Sciatic nerve (tissue), 2 donors: ENCODE measurements at places on chromosomes 4 and X. TPM values are rescaled to one million over a fixed set of nuclear protein-coding genes. Genes with fewer than 3 reads are reported as not detected.

GRCh38 chrX:11164433-11164832, 53.3 kb downstream of the HCCS start:
- no peak for DNase-seq

- no peak for DNase-seq
Observed at GRCh38 chr4:62814510-62815047, 1594.7 kb downstream of the TECRL start.

DNA sequence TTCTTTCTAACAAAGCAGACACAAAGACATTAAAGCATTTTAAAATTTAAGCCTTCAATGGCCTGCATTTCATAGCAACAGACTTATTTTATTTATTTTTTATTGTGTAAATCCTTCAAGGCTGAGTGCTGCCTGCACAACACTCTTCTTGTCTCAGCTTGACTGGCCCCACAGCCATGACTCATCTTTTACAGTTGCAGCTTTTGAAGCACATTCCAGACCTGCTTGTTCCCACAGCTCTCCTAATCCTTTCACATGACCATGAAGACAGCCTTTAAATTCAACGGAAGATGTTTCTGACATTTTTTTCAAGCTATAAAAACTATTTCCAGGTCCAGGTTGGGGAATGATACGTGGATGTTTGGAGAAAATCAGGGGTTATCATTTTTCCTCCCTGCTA, 276.9 kb upstream of the TACR3 start:
- DNase-seq, result no peak

The FHIP1A gene
- 15.3 TPM for total RNA-seq

DNA sequence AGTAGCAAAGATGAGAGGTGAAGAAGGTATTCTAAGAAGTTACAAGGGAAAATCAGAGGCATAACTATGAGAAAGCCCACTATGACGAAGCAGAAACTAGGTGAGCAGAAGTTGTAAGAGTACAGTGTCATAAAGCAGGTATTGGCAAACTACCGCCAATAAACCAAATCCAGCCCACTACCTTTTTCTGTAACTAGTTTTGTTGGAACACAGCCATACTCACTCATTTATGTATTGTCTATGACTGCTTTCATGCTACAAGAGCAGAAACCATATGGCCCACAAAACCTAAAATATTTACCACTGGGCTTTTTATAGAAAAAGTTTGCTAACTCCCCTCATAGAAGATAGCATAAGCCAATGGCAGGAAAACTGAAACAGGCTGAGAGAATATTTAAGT, 31.8 kb upstream of the ZCCHC13 start:
- DNase-seq, result no peak

The SSX4 gene
- not detected for total RNA-seq

DNA sequence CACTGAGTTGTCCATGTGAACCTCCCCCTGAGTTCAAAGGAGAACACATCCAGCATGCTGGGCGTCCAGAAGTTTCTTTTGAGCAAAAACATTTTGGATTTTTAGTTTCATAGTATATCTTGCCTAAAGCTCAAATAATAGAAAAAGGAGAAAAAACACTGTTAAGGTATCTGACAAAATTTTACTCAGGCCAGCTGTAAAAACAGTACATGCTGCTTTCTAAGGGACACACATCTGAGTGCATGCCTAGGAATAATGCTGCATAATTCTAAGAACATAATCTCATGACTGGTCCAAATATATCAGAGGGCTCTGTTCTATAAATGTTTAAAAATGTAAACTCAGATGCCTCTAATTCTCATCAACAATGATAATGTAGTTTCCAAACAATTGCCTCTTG, 561.3 kb upstream of the INTU start:
- DNase-seq, result no peak

DNA sequence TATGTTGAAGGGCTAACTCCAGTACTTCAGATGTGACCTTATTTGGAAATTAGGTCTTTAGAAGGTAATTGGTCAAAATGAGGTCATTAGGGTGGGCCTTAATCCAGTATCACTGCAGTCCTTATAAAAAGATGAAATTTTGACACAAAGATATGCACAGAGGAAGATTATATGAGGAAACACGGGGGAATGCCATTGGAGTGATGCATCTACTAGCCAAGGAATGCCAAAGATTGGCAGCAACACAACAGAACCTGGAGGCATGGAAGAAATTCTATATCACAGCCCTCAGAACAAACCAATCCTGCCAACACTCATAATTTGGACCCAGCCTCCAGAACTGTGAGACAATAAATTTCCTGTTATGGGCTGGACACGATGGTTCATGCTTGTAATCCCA, 17.6 kb downstream of the TRIM61 start:
- DNase-seq, result no peak

The ADH1B gene
- total RNA-seq, result 710 TPM

The GTPBP6 gene
- 43.1 TPM for total RNA-seq

DNA sequence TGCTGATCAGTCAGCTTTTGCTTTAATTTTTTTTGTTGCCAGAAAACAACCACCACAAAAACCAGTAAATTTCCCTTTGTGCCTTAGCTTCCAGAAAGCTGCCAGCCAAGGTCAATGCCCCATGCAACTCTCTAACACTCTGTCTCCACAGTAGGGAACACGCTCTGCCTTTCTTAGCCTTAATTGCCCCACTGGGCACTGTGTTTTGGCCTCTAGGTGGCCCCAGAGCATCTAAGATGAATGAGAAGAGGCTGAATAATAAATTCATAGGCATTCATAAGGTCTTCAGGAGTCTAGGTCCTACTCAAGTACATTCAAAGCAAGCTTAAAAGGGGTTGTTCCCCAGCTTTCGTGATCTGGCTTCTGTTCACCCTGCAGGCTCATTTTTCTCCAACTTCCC, 57.7 kb upstream of the PASD1 start:
- no peak for DNase-seq

- no peak for DNase-seq
Observed at GRCh38 chr4:150323406-150324325, 245.4 kb downstream of the DCLK2 start.

The MAGEA1 gene
- not detected for total RNA-seq

DNA sequence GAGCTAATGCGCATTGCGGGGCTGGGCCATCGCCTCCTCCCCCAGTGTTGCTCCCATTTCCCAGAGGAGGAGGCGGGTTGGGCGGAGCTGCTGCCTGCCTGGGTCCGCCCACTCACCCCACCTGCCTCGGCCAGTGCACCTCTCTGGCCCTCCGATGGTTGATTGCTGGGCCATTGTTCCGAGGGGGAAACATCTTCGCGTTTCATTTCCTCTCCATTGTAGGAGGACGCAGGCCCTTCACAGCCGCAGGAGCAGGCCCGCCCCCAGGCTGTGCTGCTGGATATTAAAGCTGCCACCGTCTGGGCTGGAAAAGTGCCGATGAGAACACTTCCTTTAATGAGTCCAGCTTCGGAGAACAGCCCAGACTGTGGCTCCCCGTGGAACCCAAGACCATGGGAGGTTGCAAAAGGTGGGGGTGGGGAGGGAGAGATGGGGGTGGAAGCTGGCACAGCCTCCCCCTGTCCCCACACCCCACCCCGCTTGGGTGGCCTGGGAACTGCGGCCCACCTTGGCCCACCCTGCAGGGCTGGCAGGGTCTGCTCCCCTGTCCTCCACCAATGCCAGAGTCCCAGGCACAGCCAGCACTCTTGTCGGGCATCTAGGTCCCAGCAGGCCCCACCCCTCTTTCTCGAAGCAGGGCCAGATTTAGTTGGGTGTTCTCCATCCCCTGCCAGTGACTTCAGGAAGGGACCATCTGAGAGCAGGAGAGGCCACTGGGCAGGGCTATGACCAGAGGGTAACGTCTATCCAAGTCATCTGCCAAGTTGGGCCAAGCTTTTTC, 96.6 kb downstream of the ADRA2C start:
- no peak for DNase-seq

GRCh38 chr4:139188648-139189416, 11.8 kb upstream of the ELF2 start:
- no peak for DNase-seq

- peak; percentile 83 for DNase-seq
Observed at GRCh38 chr4:169612871-169613859, 782 bp upstream of the NEK1 start.

DNA sequence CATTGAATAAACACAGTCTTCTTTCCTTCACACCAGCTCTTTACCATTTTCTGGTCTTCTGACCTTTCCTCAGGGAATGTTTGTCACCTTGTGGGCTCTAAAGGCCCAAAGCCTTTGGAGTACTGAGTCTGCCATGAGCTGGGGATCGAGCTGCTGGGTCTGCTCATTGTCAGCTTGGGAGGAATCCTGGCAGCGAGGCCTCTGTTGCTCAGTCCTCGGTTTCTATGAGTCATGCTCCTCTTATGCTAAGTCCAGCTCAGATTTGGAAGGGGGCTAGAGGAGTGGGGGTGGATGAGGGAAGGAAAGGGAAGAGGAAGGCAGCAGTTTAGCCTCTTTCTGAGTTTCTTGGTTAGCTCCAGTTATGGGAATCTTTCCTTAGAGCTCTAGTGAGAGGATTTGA, 31.1 kb downstream of the NHSL2 start:
- DNase-seq, result no peak

The FGFBP1 gene
- total RNA-seq, result not detected

GRCh38 chr4:156638925-156639605, 332.5 kb downstream of the PDGFC start:
- DNase-seq, result no peak

GRCh38 chrX:110000847-110001713, 1.8 kb upstream of the TMEM164 start:
- no peak for DNase-seq
